GM12878 (cell line): ENCODE measurements at places on chromosomes 16 and 17.

GRCh38 chr16:84832488-84833143 is 12.8 kb downstream of the CRISPLD2 start:
- H3K27ac ChIP-seq, result no peak overlapping the region
- no peak overlapping the region for H3K4me3 ChIP-seq
- H3K36me3 ChIP-seq, result no peaks in the 10 kb centered on the region
- DNase-seq, result no peak
- H3K27me3 ChIP-seq, result no peaks in the 10 kb centered on the region; the same call in none of the 2 replicates
- H3K4me1 ChIP-seq, result no peaks in the 10 kb centered on the region

- DNase-seq, result no peak
- H3K27me3 ChIP-seq, result no peaks in the 10 kb centered on the region
- no peak overlapping the region for H3K4me3 ChIP-seq
- no peaks in the 10 kb centered on the region for H3K36me3 ChIP-seq
Measured at GRCh38 chr17:62984801-62985200, 18.8 kb downstream of the TANC2 start.

DNA sequence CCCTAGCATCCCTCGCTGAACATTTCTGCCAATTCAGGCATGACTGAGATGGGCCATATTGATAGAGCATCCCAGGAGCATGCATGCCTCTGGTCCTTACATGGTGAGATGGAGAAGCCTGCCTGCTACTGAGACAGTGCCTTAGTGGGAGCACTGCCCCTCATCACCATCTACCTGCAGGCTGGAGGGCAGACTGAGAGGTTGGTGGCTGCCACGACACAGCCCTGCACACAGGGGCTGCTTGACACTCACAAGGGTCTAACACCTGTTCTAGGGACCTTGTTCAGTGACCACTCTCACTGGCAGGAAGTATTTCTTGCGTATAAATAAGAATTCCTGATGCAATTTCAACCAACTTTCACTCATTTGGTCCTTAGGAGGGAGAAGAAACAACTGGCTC is 34.0 kb downstream of the WIPI1 start:
- DNase-seq, result no peak
- no peak overlapping the region for H3K27ac ChIP-seq
- no peak overlapping the region for H3K4me3 ChIP-seq
- no peaks in the 10 kb centered on the region; the same call in 1 of the 2 replicates for H3K36me3 ChIP-seq
- no peaks in the 10 kb centered on the region for H3K27me3 ChIP-seq

DNA sequence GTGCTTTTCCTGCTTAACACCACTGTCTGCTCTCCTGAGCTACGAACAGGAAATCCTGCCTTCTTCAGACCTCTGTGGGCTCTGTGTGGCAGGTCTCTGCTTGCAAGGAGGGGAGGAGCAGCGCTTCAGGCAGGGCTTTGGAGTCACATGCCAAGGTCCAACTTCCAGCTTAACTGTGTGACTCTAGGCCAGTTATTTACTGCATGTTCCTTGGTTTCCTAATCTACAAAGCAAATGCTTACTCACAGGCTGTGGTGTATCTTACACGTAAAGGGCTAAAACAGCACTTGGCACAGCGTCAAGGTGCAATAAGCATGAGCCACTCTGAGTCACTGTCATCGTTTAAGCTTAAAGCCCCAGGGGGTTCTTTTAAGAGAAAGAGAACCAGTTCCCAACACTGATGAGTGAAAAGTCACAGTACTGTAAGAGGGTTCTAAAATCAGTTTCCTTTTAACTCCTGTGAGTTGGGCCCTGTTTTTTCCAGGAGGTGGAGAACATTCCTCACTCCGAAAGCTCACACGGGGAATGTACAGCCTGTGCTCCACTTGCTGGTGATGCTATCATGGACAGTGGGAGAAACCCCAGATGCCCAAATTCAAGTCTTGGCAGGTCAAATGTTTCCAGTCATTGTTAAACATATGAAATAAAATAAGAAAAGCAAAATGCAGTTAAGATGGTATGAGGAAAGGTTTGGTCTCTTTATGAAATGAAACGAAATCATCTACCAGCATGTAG is 54.1 kb upstream of the BCAR1 start:
- peaks cover 12% of the 10 kb centered on the region for H3K4me1 ChIP-seq
- DNase-seq, result peak; percentile 71
- no peak overlapping the region for H3K4me3 ChIP-seq
- H3K27ac ChIP-seq, result peak overlapping the region; percentile 55
- H3K27me3 ChIP-seq, result no peaks in the 10 kb centered on the region

DNA sequence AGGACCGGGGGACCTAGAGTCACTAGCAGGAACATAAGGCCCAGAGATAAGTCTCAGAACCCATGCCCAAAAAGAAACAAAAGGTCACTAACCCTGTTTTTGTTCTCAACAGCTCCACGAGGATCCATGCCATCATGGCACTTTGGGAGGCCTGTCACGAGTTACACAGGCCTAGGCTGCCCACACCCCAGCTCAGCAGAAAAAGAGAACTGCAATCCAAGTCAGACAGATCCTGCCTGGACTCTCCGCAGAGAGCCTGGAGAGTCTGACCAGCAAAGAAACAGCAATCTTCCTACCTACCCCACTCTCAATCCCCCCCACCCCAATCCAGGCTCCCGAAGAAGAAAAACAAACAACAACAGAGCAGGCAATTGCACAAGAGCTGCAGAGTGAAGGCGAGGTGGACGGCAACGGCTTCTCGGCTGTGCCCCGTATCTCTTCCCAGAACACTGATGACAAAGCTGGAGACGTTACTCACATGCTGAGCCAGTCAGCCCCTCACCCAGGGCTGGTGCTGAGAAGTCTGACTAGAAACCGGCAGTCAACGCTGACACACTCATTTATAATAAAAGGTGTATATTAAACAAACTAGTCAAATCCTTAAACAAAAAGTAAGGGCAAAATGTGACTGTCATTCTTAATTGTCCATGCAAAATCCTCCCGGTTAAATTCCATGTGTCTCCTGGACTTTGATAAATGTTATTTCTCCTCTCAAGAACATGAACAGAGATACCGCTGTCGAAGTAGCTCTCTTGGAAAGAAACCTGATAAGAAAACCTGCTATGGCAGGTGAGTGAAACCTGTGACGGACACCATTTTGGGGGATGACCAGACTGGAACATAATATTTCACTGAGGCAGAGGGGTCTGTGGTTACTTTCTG is 89.3 kb downstream of the SMG6 start:
- H3K27ac ChIP-seq, result peak overlapping the region; percentile 100
- peaks cover 32% of the 10 kb centered on the region for H3K4me1 ChIP-seq
- DNase-seq, result no peak
- H3K4me3 ChIP-seq, result peak overlapping the region; percentile 77
- H3K36me3 ChIP-seq, result peaks cover 7% of the 10 kb centered on the region
- no peaks in the 10 kb centered on the region for H3K27me3 ChIP-seq

DNA sequence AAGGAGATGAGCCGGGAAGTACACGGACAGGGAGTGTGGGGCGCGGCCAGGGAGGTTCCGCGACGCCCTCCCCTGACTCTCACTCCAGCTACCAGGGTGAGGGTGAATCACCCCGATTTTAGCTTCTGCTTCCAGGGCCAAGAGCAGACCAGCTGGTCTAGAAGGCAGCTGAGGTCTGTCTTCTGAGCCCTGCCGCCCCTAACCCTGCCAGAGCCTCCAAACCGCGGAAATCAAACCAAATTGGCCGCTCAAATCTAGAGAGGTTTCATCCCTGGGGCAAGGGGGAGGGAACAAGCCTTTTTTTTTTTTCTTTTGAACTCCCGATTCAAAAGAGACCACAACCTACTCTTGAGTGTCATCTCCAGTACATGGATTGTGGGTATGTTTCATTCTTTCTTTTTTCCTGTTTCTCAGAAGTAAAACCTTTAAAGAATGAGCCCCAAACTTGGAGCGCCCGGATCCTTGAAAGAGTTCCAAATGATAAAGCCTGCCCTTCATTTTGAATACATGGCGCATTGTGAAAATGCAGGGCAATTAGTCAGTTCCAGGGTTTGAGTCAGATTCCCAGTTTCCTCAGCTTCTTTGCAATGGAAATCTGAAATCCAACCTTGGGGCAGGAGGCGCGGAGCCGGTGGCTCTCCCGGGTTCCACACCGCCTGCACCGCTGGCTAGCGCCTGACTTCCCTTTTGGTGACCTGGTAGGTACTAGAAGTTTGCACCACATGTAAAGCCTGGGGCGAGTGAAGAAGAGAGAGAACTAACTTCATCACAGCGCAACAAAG is 16.5 kb upstream of the ZFHX3 start:
- no peak overlapping the region for H3K27ac ChIP-seq
- peaks cover 47% of the 10 kb centered on the region for H3K27me3 ChIP-seq
- H3K4me3 ChIP-seq, result no peak overlapping the region; the same call in 1 of the 2 replicates
- no peaks in the 10 kb centered on the region for H3K4me1 ChIP-seq

DNA sequence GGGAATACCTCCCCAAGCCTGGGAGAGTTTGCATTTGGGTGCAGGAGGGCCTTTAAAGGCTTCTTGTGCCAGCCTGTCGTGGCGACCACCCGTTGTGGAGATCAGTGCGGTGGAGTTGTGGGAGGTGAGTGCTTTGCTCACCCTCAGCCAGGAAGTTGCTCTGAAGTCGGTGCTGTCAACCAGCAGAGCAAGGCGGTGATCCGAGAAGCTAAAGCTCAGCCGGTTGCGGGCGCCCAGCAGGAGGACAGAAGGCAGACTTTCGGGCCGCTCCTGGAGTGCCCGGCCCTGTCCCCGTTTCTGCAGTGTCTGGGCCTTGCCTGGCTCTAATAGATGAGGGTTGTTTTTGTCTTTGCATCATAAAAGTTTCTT is 1.4 kb downstream of the UBE2I start:
- peak overlapping the region; percentile 51 for H3K27ac ChIP-seq
- H3K4me1 ChIP-seq, result peaks cover 7% of the 10 kb centered on the region
- no peaks in the 10 kb centered on the region for H3K27me3 ChIP-seq
- DNase-seq, result no peak

GRCh38 chr16:51538707-51539498 is 387.8 kb upstream of the SALL1 start:
- no peaks in the 10 kb centered on the region for H3K36me3 ChIP-seq
- DNase-seq, result no peak
- no peaks in the 10 kb centered on the region for H3K27me3 ChIP-seq
- H3K4me3 ChIP-seq, result no peak overlapping the region
- H3K4me1 ChIP-seq, result no peaks in the 10 kb centered on the region

DNA sequence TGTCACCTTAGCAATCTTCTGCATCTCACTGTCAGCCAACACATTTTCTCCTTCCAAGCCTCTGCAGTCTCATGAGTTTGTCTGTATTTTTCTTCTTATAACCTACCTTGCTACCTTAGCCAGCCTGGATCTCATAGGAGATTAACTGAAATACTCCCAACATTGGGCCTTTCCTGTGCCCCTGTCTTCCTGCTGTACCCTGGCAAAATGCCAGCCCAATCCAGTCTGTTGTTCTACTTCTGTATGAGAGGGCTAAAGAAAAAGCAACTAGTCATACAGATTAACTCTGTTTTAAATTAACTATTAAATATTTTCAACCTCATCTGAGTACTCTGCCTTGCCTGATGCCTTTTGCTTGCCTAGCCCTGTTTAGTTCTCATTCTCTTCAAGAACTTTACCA is 18.4 kb downstream of the GOSR1 start:
- H3K4me3 ChIP-seq, result no peak overlapping the region
- H3K4me1 ChIP-seq, result no peaks in the 10 kb centered on the region
- DNase-seq, result no peak
- no peak overlapping the region for H3K27ac ChIP-seq
- peaks cover 27% of the 10 kb centered on the region for H3K36me3 ChIP-seq

DNA sequence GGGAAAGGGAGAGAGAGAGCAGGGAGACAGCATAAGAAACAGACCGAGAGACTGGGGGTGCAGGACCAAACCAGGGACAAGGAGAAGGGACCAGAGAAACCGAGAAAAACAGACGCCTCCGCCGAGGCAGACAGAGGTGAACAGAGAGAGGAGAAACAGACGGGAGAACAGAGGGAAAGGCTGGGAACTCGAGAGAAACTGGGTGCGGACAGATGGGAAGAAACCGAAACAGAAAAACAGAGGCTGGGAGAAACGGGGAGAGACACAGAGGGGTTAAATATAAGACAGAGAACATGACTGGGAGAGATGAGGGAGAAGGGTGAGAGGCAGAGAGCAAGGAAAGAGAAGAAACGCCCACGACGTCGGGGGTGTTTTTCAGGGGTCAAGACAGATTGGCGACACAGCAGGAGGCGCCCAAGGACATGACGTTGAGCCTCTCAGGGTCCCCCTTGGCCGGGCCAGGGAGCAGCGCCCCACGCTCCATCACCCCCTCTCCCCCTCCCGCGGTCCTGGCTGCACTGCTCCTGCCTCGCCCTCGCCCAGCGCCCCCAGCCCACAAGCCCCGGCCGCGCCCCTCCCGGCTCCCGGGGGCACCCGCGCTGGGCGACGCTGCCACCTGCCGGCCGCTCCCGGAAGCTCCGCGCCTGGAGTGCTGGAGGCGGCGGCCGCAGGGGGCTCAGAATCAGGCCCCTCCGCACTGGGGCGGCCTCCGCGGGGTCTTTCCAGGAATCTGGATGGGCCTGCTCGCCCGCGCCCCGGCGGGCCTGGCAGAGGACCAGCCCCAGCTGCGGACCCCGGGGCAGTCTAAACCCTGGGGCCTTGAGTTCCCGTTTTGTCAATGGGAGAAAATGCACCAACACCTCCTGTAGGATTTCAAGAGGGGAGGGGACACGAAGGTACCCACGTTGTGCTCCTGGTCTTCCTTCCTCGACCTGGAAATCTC is 1.3 kb upstream of the TMEM92 start:
- no peak overlapping the region for H3K27ac ChIP-seq
- no peak overlapping the region for H3K4me3 ChIP-seq
- H3K27me3 ChIP-seq, result peaks cover 1% of the 10 kb centered on the region
- no peaks in the 10 kb centered on the region; the same call in 1 of the 2 replicates for H3K4me1 ChIP-seq

GRCh38 chr17:61444831-61445230 is 7.4 kb upstream of the TBX4 start:
- no peaks in the 10 kb centered on the region for H3K4me1 ChIP-seq
- H3K27me3 ChIP-seq, result no peaks in the 10 kb centered on the region; the same call in 1 of the 2 replicates
- no peak overlapping the region for H3K4me3 ChIP-seq
- no peak overlapping the region for H3K27ac ChIP-seq
- H3K36me3 ChIP-seq, result no peaks in the 10 kb centered on the region
